ENCODE measurements at places on chromosomes 1 and 21.

DNA sequence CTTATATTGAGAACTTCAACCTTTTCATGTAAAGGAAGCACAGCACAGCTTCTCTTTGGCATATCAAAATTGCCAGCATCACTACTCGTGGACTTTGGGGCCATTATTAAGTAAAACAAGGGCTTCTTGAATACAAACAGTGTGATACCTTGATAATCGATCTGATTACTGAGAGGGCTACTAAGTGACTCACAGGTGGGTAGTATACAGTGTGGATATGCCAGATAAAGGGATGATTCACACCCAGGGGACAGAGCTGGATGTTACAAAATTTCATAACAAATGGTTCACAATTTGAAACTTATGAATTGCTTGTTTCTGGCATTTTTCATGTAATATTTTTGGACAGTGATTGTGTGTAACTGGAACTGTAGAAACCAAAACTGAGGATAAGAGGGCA, 15.4 kb downstream of the HDAC1 start:
- no peak for DNase-seq
- peaks cover 44% of the 10 kb centered on the region for H3K4me1 ChIP-seq
- no peaks in the 10 kb centered on the region for H3K27me3 ChIP-seq
- H3K27ac ChIP-seq = peak overlapping the region; percentile 59
- H3K4me3 ChIP-seq = no peak overlapping the region

GRCh38 chr1:211517006-211517405, 25.0 kb upstream of the RD3 start:
- peaks cover 12% of the 10 kb centered on the region for H3K27me3 ChIP-seq
- no peaks in the 10 kb centered on the region for H3K36me3 ChIP-seq
- DNase-seq = no peak
- H3K4me1 ChIP-seq = peaks cover 24% of the 10 kb centered on the region
- H3K27ac ChIP-seq = no peak overlapping the region

- peaks cover 5% of the 10 kb centered on the region for H3K27me3 ChIP-seq
- no peak for DNase-seq
- H3K4me1 ChIP-seq = no peaks in the 10 kb centered on the region
Observed at GRCh38 chr1:95223110-95223509, 10.9 kb upstream of the RWDD3 start.

DNA sequence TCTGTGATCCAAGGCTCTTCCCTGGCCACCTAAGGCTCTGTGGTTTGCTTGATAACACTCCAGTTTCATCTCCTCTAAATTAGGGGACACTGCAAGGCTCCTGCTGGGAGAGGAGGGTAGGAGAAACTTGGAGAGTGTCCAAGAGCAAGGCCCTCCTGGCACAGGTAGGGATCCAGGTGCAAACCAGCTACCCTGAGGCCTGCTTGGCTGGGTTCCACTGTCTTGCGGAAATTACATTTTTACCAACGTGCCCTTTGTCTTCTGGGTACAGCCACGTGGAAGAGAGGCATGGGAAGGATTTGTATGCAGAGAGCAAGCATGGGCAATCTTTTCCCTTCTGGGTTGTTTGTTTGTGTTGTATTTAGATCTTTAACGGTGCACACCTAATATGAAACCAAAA, 132.5 kb downstream of the PRDM2 start:
- no peaks in the 10 kb centered on the region for H3K36me3 ChIP-seq
- no peak for DNase-seq
- H3K4me1 ChIP-seq = no peaks in the 10 kb centered on the region
- peaks cover 2% of the 10 kb centered on the region for H3K27me3 ChIP-seq
- no peak overlapping the region for H3K27ac ChIP-seq
- H3K4me3 ChIP-seq = no peak overlapping the region
